ENCODE measurements at places on chromosomes 7 and 10.
A peak's percentile ranks its signal among the peaks of the same experiment; 100 is the strongest.

GRCh38 chr7:77266291-77266794, 66.7 kb upstream of the FGL2 start:
- DNase-seq = no peak

DNA sequence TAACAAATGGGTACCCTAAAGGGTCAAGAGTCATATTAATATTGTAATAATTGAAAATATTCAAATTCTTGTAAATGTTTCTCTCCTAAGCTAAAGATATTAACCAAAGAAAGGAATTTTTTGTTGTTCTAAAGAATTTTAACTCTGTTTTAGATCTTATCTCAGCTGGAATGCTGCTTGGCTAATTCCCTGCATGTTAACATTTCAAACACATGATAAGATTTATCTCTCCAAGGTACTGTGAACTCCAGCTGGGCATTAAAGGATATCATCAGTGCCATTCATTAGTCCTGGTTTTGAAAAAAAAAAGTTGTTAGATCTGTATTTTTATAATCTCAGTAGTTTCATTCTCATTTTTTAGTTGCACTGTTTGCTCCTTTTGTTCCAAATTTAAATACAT, 76.9 kb downstream of the MAPK8 start:
- DNase-seq = no peak

GRCh38 chr10:110817614-110818013, 54.1 kb upstream of the PDCD4 start:
- no peak for DNase-seq

GRCh38 chr7:71857338-71857737, 554.8 kb downstream of the CALN1 start:
- no peak for DNase-seq

DNA sequence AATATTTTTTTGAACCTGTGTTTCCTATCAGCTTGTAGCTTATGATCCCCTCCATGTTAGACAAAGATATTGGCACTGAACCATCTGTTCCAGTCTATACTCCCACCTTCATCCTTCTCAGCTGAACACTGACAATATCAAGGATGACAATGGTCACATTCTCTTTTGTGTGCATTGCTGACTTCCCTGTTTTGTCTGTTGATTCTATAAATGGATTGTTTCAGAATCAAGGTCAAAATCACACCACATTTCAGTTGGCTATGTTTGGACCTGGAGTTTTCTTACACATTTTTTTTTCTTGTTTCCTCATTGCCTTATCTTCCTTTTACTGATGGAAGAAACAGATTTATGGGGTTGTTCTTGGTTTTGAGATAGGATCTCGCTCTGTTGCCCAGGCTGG, 11.3 kb upstream of the SMURF1 start:
- DNase-seq = no peak

GRCh38 chr10:119650692-119651513, at the start of gene BAG3:
Gene BAG3, plus strand, starts transcription at chr10:119651380. Its CDS starts 296 bp downstream, at chr10:119651676.
- peak; percentile 74 for DNase-seq

DNA sequence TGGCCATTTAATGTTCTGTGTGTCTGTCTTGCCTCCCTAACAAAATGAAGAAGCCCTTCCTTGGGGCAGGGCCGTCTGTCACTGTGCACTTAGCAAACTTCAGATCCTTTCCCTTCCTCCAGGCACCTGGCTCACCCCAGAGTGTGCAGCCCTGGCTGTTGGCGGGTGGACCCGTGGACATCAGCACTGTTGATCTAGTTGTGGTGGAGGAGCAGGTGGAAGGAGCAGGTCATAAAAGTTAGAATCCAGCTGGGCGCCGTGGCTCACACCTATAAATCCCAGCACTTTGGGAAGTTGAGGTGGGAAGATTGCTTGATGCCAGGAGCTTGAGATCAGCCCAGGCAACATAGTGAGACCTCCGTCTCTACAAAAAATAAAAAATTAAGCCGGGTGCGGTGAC, 12.7 kb downstream of the RAB19 start:
- no peak for DNase-seq

GRCh38 chr7:28536259-28536658, 123.9 kb downstream of the CREB5 start:
- DNase-seq = no peak

DNA sequence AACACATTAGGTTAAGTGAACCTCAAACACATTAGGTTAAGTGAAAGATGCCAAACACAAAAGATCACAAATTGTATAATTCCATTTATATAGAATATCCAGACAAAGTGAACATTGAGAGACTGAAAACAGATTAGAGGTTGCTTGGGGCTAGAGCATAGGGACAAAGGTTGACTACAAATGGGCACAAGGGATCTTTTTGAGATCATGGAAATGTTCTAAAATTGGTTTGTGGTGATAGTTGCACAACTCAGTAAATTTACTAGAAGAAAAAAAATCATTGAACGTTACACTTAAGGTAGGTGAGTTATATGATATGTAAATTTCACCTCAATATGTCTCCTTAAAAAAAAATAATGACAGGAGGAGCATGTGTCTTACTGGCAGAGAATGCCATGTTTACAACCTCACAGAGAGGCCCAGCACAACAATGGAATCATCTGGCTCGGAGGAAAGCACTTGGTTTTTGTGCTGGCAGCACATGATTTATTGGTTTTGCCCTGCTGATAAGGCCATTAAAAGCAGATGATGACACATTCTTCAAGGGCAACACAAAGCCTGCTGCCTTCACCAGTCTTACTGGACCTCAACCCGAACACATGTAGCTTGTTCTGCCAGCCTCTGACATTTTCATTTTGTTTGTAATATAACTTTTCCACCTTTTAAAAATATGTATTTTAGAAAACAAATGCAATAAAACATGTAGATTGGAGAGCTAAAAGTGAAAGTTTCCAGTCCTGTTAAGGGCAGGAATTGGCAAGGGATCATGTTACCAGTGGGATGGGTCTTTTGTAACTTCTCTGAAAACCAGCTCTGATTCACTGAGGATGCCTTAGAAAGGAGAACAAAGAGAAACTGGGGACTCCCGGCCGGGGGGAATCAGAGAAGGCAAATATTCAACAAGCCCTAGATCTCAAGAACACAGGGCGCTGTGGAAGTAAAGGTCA, 11.9 kb upstream of the LMOD2 start:
- no peak for DNase-seq

DNA sequence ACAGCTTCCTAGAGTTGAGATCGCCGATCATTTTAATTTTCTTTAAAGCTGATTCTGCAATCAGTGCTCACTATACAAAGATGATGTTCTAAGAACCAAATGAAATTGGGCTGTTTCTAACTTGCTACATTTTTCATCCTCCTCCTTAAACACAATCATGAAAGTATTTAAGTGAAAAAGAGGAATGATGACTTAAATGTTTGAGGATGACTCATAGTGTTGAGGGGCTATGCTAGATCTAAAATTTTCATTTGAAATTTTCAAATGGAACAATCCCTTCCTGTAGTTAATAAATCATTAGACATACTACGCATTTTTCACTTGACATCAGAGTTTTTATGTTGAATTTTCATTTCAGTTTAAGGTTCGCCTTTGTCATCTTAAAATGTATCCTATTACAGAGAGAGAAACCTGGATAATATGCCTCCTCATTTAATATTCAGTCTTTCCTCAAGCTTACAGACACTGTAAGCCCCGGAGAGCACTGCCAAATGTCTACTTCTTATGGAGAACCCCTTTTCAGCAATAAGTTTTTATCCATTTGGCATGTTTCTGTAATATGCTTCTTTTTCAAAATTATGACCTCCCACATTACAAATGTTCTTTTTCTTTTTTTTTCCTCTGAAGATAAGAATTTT, 499.6 kb downstream of the MAGI2 start:
- DNase-seq = no peak

All from activated T-helper 1 cell treated with Interleukin-2 at 50 U/mL for 16 hours (primary cell).